ENCODE measurements at places on chromosomes 13 and 19.

DNA sequence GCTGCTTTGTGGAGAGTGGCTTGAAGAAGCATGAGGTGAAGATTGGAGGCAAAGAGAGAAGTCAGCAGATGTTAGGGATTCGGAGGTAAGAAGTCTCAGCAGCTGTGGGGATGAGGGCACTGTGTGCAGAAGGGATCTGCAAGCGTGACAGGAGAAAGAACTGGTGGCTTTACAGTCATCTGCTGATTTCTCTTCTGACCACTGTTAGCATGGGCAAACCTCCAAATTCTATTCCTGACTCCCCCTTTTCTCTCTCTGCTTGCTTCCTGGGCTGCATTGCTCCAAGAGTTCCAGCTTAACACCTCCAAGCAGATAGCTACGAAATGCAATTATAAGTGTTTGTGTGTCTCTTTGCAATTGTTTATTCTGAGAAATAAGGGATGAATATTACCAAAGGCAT lies 159.6 kb downstream of the GGACT start:
- no peak overlapping the region for H3K27ac ChIP-seq
- no peaks in the 10 kb centered on the region for H3K4me1 ChIP-seq
- no peak overlapping the region for H3K4me3 ChIP-seq
- no peaks in the 10 kb centered on the region for H3K27me3 ChIP-seq
- H3K36me3 ChIP-seq = no peaks in the 10 kb centered on the region
- no peak for DNase-seq

- H3K27ac ChIP-seq = no peak overlapping the region
- no peak overlapping the region for H3K4me3 ChIP-seq
- H3K4me1 ChIP-seq = no peaks in the 10 kb centered on the region
These were observed 62.2 kb downstream of the DCLK1 start for GRCh38 chr13:36068991-36069390.

DNA sequence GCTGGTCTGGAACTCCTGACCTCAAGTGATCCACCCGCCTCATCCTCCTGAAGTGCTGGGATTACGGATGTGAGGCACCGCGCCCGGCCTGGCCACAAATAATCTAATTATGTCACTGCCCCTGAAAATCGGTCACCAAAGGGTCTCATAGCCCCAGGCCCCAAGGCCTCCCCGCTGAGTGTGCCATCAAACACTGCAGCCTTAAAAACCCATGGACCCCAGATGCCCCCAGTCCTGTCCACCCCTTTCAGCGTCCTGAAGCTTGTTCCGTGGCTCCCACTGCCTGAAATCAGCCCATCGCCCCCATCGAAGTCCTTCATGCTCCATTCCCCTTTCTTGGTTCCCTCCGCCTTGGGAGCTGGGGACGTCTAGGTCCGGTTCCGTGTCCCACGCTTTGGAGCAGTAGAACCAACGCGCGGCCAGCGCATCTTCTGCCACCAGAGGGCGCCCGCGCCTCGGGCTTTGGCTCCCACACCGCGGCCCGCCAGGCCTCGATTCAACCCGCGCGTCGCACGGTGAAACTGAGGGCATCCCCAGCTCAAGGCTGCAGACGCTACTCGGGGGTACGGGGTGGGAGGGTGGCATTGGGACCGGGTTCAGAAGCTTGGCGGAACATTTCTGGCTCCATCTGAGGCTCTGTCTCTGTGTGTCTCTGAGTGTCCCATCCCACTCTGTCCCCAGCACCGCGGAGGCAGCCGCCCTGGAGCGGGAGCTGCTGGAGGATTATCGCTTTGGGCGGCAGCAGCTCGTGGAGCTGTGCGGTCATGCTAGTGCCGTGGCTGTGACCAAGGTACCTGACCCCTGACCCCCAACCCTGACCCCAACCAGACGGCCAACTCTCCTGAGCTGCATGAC lies 3.5 kb downstream of the YJEFN3 start:
- H3K27ac ChIP-seq = no peak overlapping the region
- peaks cover 8% of the 10 kb centered on the region for H3K27me3 ChIP-seq
- no peaks in the 10 kb centered on the region for H3K36me3 ChIP-seq
- DNase-seq = peak; percentile 82

- H3K27me3 ChIP-seq = no peaks in the 10 kb centered on the region
- no peaks in the 10 kb centered on the region for H3K4me1 ChIP-seq
- no peak for DNase-seq
- no peak overlapping the region for H3K27ac ChIP-seq
These were observed 1624.1 kb upstream of the PRR20A start for GRCh38 chr13:55516610-55517009.

DNA sequence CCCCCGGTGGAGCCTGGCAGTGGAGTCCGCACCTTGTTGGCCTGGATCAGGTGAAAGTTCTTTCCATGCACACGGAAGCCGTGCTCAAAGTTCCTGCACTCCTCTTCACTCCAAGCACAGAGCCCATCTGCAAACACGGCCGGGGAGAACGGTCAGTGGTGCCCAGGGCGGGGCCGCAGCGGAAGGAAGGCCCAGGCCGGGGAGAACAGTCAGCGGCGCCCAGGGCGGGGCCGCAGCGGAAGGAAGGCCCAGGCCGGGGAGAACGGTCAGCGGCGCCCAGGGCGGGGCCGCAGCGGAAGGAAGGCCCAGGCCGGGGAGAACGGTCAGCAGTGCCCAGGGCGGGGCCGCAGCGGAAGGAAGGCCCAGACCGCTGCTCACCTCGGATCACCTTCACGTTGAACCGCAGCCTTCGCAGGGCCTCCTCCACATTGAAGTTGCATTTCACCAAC lies 20.6 kb upstream of the PLPP2 start:
- H3K36me3 ChIP-seq = peaks cover 76% of the 10 kb centered on the region
- peak overlapping the region; percentile 49 for H3K4me3 ChIP-seq
- H3K27me3 ChIP-seq = no peaks in the 10 kb centered on the region
- H3K27ac ChIP-seq = peak overlapping the region; percentile 80
- peak; percentile 67 for DNase-seq

DNA sequence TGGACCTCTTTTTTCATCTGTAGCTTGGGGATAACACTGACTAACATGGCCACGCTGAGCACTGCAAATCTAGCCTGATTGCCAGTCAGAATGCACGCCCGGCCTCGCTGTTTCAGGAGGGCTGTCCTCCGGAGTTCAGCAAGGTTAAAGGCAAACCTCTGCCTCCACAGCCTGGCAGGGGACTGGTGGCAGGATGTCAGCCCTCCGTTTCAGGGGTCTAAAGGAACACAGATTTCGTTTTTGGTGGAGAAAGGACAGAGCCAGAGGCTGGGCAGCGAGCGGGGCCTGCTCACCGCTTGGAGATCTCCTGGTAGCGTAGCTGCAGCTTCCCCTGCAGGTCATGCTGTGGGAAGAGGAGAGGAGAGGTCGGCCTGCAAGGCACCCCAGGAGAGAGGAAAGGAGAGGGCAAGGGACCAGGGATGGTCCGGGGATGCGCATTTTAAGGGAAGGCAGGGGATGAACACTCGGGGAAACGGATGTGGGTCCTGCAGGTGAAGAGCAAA lies 560 bp downstream of the NDUFA7 start:
- H3K36me3 ChIP-seq = no peaks in the 10 kb centered on the region
- H3K27me3 ChIP-seq = no peaks in the 10 kb centered on the region
- peaks cover 38% of the 10 kb centered on the region for H3K4me1 ChIP-seq
- no peak for DNase-seq

DNA sequence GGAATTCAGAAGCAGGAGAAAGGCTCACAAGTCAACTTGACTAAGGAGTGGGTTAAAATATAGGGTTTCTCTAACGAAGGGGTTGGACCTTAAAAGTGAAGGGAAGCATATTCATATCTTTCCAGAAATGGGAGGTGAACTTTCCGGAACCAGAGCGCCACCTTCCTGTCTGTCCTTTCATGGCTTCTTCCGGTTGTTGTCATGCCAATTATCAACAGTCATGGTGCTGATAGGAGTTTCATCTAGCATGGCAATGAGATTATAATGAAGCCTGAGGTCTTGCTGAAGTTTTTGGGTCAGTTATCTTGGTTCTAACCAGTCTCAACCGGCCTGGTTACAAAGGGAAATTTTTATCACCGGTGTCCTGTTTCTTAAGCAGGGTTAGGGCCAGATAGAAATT lies 162.9 kb upstream of the NBEA start:
- no peaks in the 10 kb centered on the region for H3K27me3 ChIP-seq
- DNase-seq = no peak
- no peak overlapping the region for H3K27ac ChIP-seq
- no peaks in the 10 kb centered on the region for H3K4me1 ChIP-seq
- no peaks in the 10 kb centered on the region for H3K36me3 ChIP-seq

GRCh38 chr19:48419158-48419920 lies 25.9 kb downstream of the GRIN2D start:
- no peaks in the 10 kb centered on the region for H3K36me3 ChIP-seq
- H3K27ac ChIP-seq = no peak overlapping the region
- H3K4me1 ChIP-seq = peaks cover 6% of the 10 kb centered on the region
- H3K4me3 ChIP-seq = no peak overlapping the region

- H3K4me1 ChIP-seq = peaks cover 2% of the 10 kb centered on the region
- H3K4me3 ChIP-seq = no peak overlapping the region
- H3K36me3 ChIP-seq = peaks cover 5% of the 10 kb centered on the region
- H3K27ac ChIP-seq = peak overlapping the region; percentile 68
- no peaks in the 10 kb centered on the region for H3K27me3 ChIP-seq
These were observed 16.7 kb downstream of the KLF5 start for GRCh38 chr13:73075546-73075945.

Data from left lung (tissue), 14 donors.